ENCODE measurements at places on chromosomes 7 and 10. TPM values are rescaled to one million over a fixed set of nuclear protein-coding genes. Genes with fewer than 3 reads are reported as not detected.

- no peak for DNase-seq
These were observed 16.0 kb upstream of the GALNTL5 start for GRCh38 chr7:151940048-151940811.

DNA sequence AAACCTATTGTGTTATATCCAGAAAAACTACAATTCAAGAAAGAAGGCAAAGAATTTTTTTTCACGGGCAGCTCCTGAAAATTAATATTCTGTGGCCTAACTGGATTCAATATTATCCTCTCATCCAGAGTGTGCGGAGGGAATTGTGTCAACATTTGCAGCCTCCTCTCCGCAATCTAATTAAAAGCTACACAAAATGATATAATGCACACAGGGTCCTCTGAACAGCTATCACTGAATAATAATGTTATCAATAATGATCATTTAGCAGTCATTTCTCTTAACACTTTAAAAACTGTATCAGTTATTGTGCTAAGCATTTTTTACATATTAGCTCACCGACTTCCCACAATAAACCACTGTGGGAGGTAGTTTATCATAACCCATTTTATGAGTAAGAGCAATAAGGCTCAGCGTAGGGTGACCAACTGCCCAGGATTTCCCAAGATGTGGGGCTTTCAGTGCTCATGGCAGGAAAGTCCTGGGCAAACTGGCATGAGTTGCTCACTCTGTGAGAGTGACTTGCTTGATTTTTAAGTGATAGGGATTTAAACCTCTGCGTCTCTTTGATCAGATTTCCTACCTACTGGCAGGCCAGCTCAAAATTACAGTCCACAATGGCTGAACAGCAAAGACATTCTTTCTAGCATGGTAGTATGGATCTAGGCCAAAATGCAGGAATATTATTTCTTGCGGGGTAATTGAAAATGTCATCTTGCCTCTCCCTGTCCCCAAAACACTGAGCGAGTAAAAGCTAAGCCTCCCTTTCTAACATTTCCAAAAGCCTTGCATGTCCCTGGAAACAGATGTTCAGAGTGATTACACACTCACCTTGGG is 65.7 kb downstream of the AOAH start:
- no peak for DNase-seq

DNA sequence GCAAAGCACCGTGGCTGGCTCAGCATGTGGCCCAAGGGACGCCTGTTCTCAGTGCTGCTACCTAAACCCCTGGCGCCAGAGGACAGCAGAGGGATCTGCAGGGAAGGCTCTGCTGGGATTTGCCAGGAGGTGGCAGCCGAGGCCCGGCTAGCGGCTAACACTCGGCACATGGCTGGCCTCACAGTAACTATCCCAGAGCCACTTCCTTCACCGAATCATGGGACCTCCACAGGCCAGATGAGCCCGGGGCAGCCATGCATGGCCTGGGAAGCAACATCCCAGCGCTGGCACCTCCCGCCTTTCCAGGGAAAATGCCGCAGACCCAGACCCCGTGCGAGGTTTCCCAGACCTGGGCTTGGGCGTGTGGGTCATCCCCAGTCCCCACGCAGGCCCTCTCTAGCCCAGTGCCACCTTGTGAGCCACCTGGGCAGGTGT is 36.4 kb downstream of the DPYSL4 start:
- peak; percentile 70 for DNase-seq

GRCh38 chr7:129202058-129202777 is 13.8 kb downstream of the SMO start:
- no peak for DNase-seq

DNA sequence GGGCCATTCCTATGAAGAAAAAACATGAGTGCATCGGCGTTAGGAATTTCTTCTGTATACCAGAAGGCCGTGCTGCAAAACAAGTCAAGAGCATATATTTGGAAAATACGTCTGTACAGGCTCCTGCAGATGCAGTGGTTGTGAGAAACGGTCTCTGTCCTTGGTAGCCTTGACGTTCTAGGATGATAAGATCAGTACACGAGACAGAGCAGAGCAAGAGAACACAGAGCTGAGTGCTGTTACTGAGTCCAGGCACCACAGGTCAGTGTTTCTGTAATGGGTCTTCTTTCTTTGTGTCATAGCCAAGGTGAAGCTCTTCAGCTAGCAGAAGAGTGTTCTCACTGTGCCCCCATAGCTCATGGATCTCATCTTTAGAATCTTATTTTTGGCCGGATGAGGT is 62.8 kb downstream of the WDR37 start:
- DNase-seq: no peak

DNA sequence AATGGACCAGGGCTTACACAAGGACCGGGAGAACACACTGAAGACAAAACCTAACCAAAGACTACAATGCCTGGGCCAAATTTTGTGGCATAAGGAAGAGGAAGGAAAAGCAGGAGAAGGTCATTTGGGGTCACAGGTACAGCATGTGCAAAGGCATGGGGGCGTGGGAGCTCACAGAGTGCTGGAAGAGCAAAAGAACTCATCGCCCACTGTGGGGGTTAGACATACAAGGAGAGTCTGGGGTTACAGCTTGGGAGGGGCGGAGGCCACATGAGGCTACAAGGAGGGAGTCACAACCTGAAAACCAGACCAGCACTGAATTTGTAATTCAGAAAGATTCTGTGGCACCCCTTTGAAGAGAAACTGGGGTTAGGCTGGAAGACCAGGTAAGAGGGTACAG is 9.7 kb downstream of the PUS7 start:
- no peak for DNase-seq

GRCh38 chr7:115008465-115009114 is 86.7 kb downstream of the MDFIC start:
- DNase-seq: no peak

Gene ARHGAP21
- polyA plus RNA-seq: 11.0 TPM

DNA sequence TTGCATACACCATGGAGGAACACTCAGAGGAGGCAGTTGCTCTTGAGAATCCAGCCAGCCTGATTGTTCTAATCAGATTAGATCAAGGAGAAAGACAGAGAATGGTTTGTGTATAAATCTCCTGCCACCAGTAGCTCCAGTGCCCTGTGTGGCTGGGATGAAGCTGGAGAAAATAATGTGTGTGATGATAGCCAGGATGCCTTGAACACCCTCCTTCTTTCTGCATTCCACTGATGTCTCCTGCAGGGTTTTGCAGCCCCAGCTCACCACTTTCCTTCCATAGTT is 614.7 kb upstream of the FOXK1 start:
- DNase-seq: no peak

DNA sequence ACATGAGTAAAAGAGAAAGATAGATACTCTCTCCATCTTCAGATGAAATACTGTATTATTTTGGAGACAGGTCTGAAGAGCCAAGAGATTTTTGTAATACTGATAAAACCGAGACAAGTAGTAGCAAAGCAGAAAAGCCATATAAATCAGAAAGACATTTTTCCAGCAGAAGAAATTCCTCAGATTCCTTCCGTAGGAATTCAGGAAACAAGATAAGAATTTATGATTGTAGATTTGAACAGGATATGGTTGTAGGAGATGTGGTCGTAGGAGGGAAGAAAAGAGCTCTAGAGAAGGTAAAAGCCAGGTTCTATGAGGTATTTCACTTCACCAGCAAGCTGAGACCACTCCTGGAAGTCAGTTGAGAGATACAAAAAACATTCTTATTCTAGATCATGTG is 17.6 kb upstream of the AASS start:
- no peak for DNase-seq

GRCh38 chr10:112184052-112184371 is 447 bp upstream of the GPAM start:
- DNase-seq: no peak

- DNase-seq: no peak
These were observed 14.2 kb upstream of the DYNC1I1 start for GRCh38 chr7:95758187-95758586.

Gene HBP1
- 13.3 TPM for polyA plus RNA-seq

Gene HGF
- polyA plus RNA-seq: 0.53 TPM

Gene TMEM254
- polyA plus RNA-seq: 6.9 TPM

DNA sequence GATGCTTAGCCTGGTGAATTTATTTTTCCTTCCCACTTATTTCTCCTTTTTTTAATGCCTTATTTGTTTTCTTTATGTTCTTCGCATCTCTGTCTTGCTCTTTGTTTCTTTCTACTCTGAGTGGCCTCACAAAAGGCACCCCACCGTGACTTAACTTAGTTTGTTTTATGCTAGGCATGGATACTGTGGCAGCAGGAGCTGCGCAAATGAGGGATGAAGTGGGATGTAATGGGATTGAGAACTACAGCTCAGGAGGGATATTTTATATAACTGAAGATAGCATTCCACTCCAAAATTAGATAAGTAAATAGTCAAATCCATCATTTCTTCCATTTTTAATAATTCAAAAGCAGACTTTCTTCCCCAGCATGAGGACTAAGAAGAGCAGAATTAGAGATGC is 1.7 kb upstream of the CACNA2D1 start:
- no peak for DNase-seq

Gene HOXA3
- polyA plus RNA-seq: 0.56 TPM

Gene SHTN1
- polyA plus RNA-seq: 17.3 TPM

Gene GPR85
- 1.2 TPM for polyA plus RNA-seq

DNA sequence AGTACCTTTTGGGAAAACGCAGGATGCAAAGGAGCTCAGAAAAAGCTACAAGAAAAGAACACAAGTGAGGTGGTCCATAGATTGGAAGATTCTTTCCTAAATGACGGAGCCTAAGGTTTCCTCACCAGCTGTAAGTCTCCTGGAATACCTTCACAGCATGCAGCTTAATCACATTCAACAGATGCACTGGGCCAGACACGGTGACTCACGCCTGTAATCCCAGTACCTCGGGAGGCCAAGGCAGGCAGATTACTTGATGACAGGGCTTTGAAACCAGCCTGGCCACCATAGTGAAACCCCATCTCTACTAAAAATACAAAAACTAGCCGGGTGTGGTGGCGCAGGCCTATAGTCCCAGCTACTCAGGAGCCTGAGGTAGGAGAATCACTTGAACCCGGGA is 228.7 kb downstream of the FRMD4A start:
- no peak for DNase-seq

Gene EN2
- polyA plus RNA-seq: not detected

DNA sequence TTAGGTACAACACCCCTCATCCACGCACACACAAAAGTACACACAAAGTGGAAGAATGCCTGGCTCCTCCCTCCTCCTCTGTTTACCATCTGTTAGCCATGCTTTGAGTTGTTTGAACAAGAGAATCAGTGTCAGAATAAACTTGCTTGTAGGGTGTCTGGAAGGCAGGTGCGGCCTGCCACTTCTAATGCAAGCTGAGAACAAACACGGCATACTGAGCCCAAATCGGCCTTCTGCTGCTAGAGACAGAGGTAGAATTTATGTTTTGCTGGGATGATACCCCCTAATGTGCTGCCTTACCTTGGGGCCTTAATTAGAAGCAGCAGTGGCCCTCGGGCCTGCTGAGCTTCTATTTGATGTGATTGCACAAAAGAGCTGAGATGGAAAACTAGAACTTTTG is 24.9 kb upstream of the FAM180A start:
- DNase-seq: no peak

DNA sequence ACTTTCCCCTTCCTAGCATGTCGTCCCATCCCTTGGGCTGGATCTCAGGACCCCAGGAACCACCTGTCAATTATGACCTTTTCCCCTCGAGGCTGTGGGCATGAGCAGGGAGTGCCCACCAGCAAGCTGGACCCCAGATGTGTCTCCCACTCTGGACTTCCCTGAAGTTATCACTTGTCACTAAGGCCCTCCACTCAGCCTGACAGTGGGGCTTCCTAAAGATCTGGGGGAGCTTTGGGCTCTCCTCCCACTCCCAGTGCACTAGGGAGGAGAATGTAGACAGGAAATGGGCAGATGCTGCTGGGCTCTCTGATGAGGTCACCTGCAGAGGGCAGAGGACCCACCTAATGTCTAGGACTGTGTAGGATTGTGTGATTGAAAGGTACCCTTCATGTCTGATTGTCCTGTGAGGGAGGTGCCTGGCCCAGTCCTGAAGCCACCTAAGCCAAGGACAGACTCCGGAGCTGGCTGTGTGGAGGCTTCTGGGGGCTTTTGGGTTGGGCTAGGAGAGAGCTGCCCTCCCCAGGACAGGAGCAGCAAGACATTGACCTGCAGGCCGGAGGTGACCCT is 18.7 kb downstream of the MYO1G start:
- DNase-seq: no peak

Gene EDRF1
- polyA plus RNA-seq: 24.2 TPM

- DNase-seq: peak; percentile 90
These were observed at the start of gene AIFM2 for GRCh38 chr10:70132098-70133029. TSS of gene AIFM2 (minus strand) at chr10:70132825. CDS start at chr10:70124084, 8,741 bp downstream.

Gene FZD1
- polyA plus RNA-seq: 2.0 TPM

Gene SEMA3C
- polyA plus RNA-seq: 0.80 TPM

GRCh38 chr7:18313965-18314364 is 181.6 kb upstream of the HDAC9 start:
- no peak for DNase-seq

Gene MUC12
- 0.80 TPM for polyA plus RNA-seq

Gene CASP7
- polyA plus RNA-seq: 9.4 TPM

DNA sequence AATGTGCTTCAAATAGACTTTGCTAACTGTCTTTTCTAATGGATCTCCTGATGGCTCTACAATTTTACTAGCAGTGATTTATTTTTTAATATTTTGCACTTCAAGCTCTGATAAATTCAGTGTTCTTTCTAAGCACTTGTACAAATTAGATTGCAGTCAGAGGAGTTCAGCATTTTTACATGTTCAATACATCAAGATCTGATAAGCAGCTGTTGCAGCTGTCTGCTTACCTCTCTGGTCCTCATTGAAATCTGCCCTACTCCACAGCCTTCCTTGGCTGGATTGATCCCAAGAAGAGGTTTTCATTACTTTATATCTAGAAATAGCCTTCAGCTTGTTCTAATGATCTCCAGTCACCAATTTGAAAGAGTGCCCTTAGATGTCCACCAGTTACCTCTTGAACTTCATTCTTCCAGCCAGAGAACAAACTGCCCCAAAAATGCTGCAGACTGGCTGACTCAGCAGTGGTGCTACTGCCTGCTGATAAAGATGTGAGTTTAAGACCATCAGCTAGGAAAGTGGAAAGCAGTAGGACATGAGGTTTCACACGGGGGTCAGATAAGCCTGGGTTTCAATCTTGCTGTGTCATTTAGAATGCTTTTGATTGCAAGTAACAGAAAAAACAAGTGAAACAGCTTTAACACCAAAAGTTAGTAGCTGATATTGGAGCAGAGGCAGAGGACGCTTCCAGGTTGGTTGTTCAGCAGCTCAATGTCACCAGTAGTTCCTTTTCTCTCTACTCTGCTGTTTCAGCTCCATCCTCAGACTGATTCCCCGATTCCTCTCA is 350.9 kb upstream of the NPVF start:
- no peak for DNase-seq

DNA sequence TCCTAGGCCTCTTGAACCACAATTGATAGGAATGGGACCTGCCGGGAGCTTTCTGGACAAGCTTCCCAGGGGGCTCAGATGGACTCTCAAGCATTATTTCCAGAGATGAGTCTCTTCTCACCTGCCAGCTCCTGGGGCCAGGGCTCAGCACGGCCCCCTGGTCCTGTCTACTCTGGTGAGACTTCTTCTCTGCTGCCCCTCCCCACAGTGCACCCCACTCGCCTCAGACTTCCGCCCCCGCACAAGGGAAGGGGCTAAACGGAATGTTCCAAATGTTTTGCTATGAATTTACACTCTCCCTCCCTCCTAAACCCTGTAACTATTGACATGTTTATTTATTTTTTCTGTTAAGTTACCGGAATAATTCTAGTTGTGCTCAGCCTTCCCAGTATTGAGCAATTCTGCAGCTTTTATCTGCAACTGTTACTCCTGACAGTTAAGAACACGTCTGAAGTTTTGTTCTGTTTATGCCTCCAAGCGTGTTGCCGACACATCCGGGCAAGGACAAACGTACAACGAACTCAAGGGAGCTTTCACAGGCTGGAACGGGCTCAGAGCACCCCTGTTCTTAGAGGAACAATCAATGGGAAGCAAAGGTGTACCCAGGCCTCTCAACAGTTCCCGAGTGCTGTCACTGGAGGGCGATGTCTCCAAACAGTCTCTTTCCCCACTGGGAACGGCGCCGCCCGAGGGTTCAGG is 55.2 kb downstream of the FHIP2A start:
- peak; percentile 82 for DNase-seq

Gene PPP1R17
- polyA plus RNA-seq: not detected

Measured in pancreas (tissue), 10 donors.